ENCODE measurements at places on chromosomes 12 and 14. TPM values are rescaled to one million over a fixed set of nuclear protein-coding genes. Genes with fewer than 3 reads are reported as not detected.

GRCh38 chr14:88106377-88106776 lies 101.4 kb downstream of the GPR65 start:
- DNase-seq = no peak

GRCh38 chr12:65603438-65604351 lies 220.6 kb upstream of the HMGA2 start:
- peak; percentile 65 for DNase-seq

GRCh38 chr14:62117010-62117750 lies 355.0 kb downstream of the SNAPC1 start:
- peak; percentile 89 for DNase-seq

GRCh38 chr12:122934722-122935121 lies 31.5 kb downstream of the ABCB9 start:
- DNase-seq = no peak

DNA sequence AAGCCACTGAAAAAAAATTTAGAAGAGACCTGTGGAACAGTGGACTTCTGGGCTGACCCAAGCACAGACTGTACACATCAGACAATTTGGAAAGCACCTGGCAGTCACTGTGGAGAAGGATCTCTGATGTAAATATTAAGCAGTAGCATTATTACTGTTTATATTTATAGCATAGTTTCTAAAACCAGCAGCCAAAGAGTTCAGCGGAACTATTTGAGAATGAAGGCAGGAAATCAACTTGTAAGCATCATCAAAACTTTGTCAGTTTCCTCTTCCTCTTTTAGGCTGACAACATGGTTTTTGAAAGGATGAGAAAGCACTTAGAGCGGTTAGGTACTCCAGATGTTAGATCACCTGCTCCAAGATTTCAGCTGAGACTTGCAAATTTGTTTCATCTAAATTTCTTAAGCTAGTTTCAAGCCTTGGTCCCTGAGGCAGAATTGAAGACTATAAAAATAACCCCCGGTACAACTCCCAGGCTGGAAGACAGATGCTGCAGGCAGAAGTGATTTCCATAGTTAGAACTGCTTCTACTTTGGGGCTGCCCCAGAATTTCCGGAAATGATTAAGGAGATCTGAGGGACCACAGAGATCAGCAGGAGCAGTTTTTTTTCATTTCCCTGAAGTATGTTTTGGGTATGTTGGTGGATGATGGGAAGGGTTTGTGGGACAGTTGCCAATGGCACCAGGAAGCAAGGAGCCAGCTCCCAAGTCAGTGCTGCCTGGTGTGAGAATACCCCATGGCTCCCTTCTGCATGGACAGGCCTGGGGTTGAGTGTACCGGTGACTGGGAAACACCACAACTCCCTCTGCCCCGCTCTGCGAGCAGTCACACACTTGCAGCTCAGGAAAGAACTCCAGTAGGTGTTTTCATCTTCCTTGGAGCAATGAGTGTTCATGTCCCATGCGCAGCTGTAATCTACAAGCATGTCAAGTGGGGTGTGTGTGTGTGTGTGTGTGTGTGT lies 354.5 kb downstream of the NUAK1 start:
- DNase-seq = no peak

DNA sequence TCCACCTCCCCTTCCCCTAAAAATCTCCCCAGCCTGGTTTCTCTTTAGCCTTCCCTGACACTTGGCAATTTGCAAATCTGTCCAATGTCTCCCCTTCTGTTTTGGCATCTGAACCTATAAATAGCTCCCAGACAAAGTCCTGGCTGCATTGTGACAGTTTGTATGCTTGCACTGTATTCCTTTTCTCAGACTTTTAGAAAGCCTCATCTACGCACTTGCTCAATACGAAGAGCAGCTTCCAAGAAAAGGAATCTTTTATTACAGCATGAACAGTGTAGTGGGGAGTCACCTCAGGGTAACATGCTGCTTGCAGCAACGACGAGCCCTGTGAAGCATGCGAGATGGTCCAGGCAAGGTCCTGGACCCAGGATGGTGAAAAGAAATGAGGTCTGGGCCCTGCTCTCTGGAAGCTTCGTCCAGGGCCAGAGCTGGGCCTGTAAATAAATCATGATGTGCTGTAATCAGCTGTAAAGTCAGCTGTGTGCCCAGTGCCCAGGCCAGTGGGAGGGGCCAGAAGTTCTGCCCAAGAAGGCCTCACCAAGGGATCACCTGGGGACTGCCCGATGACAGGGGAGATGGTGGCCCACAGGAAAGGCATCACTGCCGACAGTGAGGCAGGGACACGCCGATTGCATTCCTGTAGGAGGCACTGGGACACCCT lies 88.3 kb downstream of the RIN3 start:
- no peak for DNase-seq

DNA sequence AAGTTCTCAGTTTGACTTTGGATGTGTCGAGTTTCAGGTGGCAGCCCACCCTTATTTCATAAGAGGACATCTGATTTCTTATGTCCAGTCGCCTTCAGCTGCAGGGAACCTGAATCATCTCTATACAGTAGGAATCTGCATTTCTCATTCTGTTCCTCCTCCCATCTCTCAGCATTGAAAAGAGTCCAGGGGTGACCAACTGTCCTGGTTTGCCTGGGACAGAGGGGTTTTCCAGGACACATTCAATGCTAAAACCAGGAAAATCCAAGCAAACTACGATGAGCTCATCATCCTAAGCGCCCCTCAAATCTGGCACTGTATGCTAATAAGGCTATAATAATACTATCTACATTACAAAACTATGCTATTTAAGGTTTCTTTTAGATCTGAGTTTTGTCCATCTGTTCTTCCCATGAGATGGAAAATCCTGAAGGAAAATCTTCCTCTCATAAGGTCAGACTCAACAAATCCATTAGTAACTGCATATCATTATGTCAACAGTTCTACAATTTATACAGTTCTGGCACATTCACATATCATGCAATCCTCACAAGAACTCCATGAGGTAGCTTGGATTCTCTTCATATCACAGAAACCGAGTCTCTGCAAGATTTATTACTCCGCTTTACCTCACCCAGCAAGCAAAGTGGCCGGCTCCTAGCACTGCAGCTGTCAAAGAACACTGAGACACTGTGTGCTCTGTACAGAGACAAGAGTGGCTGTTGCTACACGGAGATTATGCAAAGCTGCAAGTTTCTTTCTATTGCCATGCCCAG lies 15.6 kb upstream of the CALM1 start:
- no peak for DNase-seq

GRCh38 chr12:643475-644302 lies 19.6 kb downstream of the NINJ2 start:
- DNase-seq = no peak

Gene GLI1
- 2.8 TPM for total RNA-seq

Gene SMOC1
- total RNA-seq = 2.8 TPM

Gene NAV3
- 4.5 TPM for total RNA-seq

Gene GPR65
- 3.8 TPM for total RNA-seq

Gene MYL2
- total RNA-seq = not detected

Measured in kidney (tissue), 22 donors.